ENCODE measurements at places on chromosomes 5 and 9.

- no peak for DNase-seq
These were observed 567.4 kb downstream of the PRR16 start for GRCh38 chr5:121031491-121031890.

DNA sequence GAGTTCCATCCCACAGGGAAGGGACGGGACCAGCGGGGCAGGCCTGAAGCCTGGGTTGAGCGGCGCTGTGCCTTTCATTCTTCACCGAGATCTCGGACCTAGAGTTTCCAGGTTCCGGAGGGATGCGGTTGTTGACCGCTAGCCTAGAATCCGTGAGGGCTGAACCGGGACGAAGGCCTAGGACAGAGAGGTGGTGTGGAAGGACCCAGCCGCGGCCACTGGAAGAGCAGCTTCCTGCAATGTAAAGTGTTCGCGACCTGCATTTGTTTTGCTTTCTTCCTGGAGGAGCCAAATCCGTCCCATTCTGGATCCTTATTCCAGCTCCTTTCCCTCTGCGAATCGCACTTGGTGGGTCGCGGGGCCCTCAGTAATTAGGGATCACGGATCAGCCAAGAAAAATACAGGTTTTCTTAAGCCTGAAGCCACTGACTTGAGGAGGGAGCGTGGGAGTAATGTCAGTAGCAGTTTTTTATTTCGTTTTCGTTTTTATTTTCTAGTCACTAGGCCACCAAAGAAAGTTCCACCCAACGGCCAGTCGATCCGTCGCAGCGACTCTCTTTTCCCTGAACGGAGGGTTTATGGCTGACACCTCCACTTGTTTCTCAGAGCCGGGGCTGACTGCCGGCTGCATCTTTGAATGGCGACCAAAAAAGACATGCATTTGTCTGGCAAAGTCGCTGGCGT is 48.6 kb downstream of the ANXA2R start:
- no peak for DNase-seq

DNA sequence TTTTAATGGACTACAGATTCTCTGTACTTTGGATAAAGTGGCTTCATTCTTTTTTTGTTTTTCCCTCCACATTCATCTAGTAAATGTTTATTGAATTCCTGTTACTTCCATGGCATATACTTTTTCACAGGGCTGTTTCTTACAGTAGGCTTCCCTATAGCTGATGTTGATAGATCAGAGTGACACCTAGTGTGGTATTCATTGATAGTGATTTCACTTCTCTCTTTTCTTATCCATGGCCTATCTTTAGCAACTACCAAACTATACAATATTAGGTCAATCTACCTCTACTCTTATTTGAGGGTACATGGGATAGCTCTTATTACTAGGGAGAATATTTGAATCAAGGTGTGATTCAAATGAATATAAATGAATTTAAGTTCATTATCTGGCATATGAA is 35.8 kb downstream of the FSD1L start:
- no peak for DNase-seq

DNA sequence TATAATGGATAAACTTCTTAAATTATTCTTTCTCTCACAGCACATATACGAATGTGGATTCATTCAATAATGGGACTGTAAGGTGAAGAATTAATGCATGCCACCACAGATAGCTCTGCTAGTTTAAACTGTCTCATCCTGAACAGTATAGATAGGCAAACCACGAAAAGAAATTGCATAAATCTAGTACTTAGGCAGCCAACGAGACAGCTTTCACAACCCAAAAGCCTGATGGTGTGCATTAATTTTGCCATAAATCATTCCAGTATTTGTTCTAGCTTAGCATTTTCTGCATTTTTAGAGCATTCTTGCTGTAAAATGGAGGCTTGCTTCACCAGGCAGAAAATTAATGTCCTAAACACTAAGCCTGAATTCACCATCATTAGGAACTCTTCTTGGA is 834.2 kb upstream of the DMAC1 start:
- DNase-seq = no peak

DNA sequence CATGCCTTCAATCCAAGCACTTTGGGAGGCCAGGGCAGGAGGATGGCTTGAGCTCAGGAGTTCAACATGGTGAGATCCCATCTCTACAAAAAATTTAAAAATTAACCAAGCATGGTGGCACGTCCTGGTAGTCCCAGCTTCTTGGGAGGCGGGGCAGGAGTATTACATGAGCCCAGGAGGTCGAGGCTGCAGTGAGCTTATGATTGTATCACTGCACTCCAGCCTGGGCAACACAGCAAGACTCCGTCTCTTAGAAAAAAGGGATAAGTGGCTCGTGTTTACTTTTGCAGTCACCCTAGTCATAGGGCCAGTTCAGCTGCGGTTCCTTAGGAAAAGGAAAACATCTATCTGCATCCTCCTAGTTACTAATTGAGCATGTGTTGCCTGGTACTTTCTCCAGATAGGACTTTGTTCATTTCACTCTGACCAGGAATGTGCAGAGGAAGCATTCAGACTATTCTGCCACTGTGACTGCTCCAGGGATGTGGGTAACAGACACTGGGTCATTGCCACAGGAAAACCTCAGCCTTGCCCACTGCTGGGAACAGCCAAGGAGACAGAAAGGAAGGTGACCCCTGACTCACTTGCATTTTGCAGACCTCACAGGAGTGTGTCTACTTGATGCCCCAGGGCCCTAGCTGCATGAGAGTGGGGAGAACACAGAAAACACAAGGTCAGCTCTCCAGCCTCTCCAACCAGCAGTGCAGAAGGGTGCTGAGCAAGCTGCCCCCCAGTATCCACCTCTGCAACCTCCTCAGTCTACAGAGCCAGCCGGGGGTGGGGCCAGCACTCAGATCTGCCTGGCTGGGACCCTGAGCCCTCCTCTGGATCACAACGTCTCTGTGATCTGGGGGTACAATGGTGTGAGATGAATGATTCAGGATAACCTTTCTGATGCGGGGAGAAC is 33.9 kb upstream of the ALDH1B1 start:
- no peak for DNase-seq

- no peak for DNase-seq
These were observed 54.0 kb upstream of the STOM start for GRCh38 chr9:121424024-121424432.

- DNase-seq = no peak
These were observed 13.5 kb upstream of the BARX1 start for GRCh38 chr9:93968451-93969327.

DNA sequence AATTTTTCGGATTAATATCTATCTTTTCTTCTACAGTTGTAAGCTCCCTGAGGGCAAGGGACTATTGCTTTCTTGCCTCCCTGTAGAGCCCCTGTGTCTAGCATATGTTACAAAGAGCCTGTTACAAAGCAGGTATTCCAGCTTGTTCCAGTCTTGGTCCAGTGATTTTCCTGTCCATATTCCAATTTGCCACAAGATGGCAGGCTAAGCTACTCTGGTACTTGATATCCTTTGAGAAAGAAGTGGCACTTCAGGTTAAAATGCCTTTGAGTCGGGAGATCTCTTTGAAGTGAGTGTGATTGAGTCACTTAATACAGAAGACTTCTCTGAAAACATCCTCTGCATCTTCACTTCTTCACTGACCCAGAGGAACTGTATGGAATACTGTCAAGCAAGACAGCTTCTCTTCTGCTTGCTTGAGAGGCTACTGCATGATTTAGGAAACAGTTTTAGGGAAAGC is 24.5 kb downstream of the CAVIN4 start:
- DNase-seq = no peak

DNA sequence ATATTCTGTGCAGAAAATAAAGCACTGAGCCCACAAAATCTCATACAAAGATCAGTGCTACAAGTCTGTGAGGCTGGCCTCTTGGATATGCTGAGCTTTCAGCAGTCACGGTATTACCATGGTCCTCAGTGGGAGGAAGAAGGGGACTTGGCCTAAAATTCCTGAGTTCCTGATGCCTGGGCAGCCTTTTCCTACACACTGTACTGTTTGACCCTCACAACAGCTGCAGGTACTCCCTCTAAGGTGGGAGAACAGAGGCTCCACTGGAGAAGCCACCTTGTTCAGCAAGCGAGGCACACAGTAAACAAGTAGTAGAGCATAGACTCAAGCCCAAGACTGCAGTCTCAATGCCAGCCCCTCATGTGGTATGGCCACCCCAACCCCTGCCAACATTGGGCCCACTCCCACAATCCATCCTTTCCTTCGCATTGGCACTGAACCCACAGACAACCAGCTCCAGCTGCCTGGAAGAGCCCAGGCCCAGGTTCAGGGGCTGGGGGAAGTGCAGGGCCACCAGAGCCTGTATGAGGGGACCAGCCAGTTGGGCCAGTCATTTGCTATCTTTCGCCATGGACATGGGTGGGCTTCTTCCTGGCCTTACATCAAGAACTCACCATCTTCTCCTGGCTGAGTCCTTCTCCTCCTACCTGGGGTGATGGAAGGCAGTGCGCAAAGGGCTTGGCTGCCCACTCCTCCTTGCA is 14.3 kb downstream of the ACSL6 start:
- DNase-seq = no peak

GRCh38 chr9:69370430-69370829 is 45.4 kb downstream of the ENTREP1 start:
- no peak for DNase-seq
